Stimulated activated CD4-positive, alpha-beta T cell treated with anti-CD3 and anti-CD28 coated beads, Interleukin-15, amount 100 ng/mL, for 48 hours (primary cell): ENCODE measurements at places on chromosomes 3 and 15.

- DNase-seq: no peak
These were observed 103.7 kb downstream of the MYO5A start for GRCh38 chr15:52424856-52425431.

- no peak for DNase-seq
These were observed 313.4 kb downstream of the BCHE start for GRCh38 chr3:165523801-165524200.

GRCh38 chr3:62184559-62184958, 188.8 kb downstream of the FEZF2 start:
- DNase-seq: no peak

DNA sequence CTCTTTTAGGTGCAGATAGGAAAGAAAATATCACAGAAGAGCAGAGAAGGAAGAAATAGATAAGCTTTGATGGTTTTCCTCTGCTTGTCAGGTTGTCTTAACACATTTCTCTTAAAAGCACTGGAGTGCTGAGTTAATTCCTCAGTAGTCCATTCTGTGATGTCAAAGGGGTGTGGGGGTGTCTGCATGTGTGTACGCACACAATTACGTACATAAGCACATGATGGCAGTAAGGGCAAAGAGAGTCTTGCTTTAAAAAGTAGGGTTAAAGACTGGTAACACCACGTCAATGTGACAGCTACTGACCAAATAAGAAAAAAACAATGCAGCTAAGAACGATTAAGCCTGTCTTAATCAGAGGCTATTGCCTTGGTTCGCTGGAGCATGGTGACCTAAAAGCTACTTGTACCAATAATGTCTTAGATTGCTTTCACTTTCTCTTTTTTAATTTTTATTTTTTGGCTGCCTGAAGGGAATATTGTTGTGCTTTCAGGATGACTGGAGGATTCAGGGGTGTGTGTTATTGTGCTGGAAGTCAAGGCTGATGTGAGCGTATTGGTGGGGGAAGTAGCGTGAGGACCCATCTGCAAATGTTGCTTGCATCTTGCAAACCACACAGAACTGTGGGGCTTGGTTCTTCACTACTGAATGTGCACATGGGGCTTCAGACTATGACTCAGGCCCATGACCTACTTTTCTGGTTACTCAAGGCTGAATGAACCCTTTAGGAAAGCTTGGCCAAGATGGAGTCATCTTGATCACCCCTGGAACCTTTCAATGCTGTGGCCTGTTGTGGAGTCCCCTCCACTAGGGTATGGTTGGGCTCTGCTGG, 417.8 kb upstream of the TPM1 start:
- DNase-seq: no peak

GRCh38 chr3:124504332-124505059, 225.8 kb upstream of the UMPS start:
- DNase-seq: no peak

GRCh38 chr15:95265419-95265997, 1034.1 kb downstream of the MCTP2 start:
- DNase-seq: no peak

GRCh38 chr3:61686228-61686648, 124.9 kb downstream of the PTPRG start:
- DNase-seq: no peak

- DNase-seq: no peak
These were observed 31.0 kb downstream of the ENTPD3 start for GRCh38 chr3:40417845-40418543.

GRCh38 chr15:68644083-68644904, 65.5 kb downstream of the CORO2B start:
- DNase-seq: no peak

- DNase-seq: no peak
These were observed 127.3 kb upstream of the MRPL3 start for GRCh38 chr3:131630097-131630496.

DNA sequence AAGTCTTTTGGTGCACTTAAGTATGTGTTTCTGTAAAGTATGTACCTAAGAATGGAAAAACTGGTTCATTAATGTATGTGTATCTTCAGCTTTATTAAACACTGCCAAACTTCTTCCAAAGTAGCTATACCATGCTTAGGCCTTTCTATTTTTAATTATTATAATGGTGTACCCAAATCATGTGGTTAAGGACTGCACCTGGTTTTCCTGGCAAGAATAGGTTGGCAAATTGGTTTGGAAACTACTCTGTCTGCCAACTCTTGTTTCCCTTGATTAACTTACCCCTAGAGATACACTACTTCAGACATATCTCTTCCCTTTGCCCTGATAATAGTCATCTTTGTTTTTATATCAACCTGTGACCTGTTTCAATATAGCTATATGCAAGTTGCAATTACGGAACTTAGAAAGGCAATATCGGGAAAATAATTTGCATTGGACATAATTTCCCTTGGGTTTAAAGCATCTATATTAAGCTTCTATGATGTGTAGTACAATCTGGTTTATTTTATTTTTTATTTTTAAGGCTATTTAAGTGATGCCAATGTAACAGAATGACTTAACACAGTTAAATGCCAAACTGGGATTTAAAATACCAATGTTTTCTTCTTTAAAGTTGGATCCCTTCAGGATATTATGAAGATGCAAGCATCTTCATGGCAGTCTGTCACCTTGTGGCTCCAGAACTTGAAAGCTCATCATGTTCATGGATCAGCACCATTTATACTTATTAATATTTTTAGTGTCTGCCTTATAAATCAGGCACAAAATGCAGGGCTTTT, 40.6 kb upstream of the TMEM108 start:
- DNase-seq: no peak

DNA sequence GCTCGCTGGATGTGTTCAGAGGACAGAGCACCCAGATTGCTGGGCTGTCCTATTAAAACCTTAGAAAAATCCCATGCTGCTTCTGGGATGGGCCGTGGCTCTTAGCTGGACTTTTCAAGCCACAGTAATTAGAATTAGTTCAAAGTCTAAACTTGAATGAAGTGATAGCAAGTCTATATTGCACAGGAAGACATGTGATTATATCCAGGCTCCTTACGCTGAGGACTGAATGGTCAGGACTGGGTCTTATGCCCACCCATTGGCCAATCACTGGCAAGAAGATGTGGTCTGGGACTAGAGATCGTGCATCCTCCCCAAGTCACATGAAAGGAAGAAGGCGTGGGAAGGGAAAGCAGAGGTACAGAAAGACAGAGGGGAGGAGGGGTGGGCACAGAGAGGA, 227.6 kb downstream of the FAM43A start:
- DNase-seq: no peak

DNA sequence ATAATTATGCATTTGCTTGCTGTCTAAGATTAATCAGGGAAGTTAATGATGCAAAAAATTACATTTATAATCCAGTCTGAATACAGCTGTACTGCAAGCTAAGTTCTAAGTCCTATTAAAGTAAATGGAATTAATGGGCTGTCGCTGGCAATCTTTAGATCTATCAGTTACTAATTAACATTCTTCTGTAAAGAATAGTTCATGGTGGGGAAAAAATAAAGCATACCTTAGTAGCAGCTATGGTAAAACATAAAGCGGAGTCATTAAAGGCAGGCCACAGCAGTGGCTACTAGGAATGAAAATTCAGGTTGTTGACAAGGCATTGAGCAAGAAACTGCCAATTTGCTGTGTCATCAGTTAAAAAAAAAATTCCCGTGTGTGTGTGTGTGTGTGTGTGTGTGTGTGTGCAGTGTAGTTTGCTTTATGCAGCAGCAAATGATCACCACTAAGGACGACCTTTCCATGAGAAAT, 129.8 kb downstream of the ZNF385D start:
- no peak for DNase-seq

DNA sequence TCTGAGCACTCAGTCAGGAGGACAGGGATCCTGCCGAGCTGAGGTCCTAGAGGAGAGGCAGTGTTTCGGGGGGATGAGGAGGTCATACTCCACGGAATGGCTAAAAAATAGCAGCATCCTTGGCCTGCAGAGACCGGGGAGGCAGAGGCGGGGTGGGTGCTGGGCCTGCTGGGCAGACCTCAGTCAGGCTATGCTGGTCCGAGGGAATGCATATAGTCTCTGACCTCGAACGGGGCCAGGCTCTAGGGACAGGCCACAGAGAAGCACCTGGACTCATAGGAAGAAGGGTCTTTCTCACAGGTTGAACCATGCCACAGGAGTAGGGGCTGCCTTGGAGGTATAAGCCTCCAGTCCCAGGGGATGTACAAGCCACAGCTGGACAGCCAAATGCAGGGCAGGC, 14.0 kb upstream of the SKIC8 start:
- no peak for DNase-seq

DNA sequence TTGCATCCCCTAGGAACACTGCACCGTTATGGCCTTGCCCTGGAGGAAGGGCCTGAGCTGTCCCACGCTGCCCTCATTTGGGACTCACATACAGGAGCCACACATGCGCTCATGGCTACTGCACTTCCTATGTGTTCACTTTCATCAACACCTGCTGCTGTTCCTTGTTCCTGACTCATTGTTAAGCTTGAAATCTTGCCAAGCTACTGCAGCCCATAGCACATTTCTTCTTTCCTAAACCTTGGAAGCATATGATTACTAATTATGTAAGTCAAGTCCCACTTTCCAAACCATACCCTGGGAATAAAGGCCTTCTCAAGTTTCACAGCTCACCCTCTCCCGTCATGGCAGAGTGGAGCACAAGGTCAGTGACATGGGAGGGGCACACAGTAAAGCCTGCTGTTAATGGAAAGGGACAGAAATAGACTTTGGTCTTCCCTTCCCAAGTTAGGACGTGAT, 307.9 kb downstream of the CLSTN2 start:
- DNase-seq: no peak

- no peak for DNase-seq
These were observed 36.3 kb downstream of the KNL1 start for GRCh38 chr15:40630313-40630712.

GRCh38 chr3:120443626-120444123, 7.1 kb downstream of the FSTL1 start:
- no peak for DNase-seq

DNA sequence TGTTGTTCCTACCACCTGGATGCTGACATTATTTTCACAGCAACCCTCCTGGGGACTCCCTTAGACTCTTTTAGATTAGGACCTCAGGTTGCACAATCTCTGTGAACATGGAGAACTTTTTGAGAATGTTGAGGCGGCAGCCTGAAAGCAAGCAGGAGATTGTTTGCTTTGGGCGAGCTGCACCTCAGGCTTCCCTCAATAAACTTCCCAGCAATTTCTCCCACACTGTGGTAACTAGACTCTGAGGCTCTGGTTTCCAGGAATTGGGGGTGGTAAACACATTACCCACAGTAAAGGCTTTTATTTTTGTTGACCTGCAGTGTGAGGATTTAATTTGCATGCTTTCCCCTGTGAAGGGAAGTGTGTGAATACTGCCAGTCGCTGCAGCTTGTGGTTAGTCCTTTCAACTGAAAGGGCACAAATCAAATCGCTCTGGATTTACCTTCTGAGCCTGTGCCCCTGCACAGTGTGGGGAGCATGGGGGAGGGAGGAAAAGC, 35.2 kb upstream of the SIAH2 start:
- DNase-seq: no peak

GRCh38 chr3:51916418-51916817, 13.3 kb upstream of the IQCF1 start:
- DNase-seq: no peak

- no peak for DNase-seq
These were observed 302.2 kb downstream of the PTPRG start for GRCh38 chr3:61863579-61863978.
